AG09319 (cell line): ENCODE measurements at places on chromosomes 1 and 21.
A peak's percentile ranks its signal among the peaks of the same experiment; 100 is the strongest.

DNA sequence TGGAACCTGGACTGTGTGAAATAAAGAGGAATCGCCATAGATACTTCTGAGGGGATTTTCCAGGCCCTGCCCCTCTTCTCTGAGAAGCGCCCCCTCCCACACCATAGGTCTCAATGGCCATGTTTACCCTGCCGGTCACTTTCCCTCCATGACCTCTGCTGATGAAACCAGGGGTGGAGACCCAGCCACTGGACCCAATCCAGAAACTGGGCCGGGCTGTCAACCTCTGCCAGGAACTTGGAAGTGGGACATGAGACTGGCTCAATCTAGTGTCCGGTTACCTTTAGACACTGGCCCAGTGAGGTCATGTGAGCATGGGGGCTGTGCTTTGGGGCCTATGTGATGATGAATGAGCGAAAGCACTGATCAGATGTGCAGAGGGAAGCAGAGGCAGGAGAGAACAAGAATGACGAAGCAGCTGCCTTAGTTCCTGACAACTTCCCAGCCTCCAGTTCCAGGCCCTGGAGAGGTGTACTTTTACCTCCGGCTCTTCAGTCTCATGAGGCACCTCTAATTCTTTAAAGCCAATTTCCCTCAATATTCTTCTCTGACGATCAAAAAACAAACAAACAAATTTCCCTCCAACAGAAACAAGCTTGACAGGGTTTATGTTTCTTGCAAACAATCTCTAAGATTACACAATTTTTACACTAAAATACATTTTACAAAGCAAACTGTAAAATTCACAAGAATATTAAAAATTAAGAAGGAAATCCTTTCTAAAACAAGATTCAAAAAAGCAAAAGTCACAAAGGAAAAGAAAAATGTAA lies 4.9 kb downstream of the ASAP3 start:
- peak; percentile 75 for DNase-seq

- DNase-seq, result no peak
Measured at GRCh38 chr1:208189716-208190115, 54.5 kb downstream of the PLXNA2 start.

DNA sequence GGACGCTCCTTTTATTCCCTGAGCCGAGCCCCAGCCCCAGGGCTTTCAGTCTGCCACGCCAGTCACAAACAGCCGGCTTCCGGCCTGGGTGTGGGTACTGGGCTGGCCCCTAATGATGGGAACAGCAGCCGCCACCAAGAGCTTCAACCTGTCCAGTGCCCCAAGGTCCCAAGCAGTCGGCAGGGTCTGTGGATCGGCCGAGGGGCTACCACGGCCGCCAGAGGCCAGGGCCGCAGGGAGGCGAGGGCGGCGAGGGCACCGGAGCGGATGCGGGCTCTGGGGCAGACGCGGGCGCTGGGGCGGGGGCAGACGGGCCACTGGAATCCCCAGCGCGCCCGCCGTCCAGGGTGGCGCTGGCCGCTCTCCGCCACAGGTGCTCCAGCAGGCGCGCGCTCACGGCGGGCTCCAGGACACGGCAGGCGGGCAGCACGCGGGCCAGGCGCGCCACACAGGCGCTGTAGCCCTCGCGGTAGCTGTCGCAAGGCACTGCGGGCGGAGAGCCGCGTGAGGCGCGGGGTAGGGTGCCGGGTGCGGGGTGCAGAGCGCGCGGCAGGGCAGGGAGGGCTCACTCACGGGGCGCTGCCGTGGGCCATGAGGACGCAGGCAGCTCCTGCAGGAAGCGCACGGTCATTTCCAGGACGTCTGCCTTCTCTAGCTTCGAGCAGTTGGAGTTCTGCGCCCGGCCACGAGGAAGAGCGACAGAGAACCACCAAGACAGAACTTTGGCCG lies 887 bp downstream of the HES2 start:
- no peak for DNase-seq

GRCh38 chr1:43518935-43519686 lies 11.6 kb upstream of the PTPRF start:
- no peak for DNase-seq

GRCh38 chr1:77762072-77762476 lies 2.4 kb upstream of the USP33 start:
- DNase-seq, result no peak

DNA sequence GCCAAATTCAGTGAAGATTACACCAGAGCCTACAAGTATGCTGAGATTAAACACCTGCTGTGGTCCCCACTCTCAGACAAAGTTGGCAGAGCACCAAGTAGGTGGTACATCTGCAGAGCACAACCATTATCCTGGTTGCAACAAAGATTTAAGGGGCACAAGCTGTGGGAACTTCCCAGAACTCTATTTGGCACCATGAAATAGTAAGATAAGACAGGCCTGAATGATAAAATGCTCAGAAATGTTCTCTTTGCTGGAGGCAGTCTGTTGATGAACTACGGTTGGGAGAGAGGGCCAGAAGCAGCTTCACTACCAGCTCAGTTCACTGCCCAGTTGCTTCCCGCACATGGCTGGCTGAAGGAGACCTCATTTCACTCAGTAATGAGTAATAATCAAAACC lies 19.9 kb downstream of the RPL5 start:
- no peak for DNase-seq

DNA sequence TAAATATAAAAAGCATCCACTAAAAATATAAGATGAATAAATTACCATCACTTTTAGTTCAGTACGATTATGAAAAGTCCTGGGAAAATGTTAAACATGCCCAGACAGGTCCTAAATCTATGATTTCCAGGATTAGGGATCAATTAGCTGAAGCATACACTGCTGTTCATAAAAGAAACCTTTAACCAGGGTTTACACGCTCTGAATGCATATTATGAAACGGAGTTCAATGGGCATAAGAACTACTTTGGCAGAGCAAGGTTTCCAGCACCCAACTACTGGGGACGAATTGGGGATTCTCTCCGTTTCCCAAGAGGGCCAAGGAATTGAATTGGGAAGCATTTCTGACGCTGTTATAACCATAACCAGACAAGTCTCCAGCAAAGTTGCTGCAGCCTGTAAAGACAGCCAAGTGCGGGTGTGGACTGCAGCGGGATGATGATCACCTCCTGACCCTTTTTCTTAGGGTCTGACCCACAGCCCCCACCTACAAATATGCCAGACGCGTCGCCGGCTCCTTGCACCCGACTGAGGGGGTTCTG lies 1.6 kb downstream of the SLC30A1 start:
- DNase-seq, result no peak

DNA sequence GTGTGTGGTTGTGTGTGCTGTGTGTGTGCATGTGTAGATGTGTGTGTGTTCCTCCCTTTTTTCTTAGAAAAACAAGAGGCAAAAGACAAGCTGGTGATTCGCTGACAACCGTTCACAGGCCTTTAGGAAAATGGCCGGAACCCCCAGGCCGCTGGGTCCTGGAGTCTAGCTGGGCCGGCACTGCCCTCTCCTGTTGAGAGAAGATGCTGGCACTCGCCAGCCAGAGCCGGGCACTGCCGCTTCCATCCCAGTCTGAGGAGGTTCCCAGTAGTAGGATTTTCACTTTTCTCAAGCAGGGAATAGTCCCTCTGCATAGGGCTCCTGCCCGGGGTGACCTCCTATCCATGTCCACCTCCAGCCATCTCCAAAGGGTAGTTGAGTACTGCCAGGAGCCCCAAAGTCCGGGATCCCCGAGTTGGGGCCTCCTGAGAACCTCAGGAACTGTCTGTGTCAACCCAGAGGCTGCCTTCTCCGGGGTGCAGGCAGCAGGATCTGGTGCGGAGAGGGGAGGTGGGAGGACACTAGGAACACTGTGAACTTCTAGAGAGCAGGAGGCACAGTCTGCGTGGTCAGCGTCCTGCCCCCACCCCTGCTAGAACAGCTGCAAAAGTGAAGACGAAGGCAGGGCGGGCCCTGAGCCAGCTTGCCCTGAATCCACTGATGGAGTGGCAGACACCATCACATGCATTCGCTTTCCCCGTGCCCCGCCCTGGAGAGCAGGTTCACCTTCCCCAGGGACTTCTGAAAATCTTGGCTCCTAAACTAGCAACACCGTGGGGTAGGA lies 44.1 kb upstream of the ARHGEF16 start:
- peak; percentile 19 for DNase-seq

DNA sequence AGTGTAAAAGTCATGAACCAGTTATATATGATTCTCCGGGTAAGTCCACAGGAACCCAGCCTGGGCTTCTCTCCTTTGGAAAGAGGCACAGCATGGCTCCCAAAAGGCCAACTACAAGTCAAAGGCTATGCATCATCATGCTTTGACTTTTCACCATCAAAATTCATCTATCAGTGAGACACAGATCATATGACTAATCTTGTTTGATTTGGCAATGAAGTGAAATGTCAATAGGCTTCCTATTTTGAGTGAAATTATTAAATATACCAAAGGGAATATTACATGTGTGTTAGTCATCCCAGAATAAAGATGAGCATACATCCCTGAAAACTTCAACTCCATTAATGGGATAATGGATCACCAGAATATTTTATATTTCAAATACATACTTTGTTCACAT lies 83.5 kb upstream of the ADGRL2 start:
- DNase-seq, result no peak

GRCh38 chr1:185775501-185775900 lies 41.3 kb downstream of the HMCN1 start:
- DNase-seq, result peak; percentile 39

- DNase-seq, result no peak
Measured at GRCh38 chr1:154735804-154736168, 127.8 kb upstream of the ADAR start.

DNA sequence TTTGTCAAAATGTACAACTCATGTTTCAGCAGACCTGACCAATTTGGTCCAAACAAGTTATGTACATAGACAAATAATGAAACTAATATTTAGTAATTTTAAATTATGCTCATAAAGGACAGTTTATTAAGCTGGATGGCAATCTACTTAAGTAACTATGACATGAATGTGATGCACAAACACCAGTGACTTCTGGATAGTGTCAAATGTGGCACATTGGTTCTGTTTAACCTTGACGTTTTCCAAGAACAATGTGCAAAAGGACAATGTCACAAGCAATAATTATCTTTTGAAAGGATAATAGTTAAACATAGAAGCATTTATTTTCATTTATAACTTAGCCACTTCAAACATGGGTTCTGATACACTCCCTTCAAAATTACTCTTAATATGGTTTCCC lies 80.0 kb downstream of the TRIM33 start:
- DNase-seq, result no peak

GRCh38 chr1:235160383-235160956 lies 580 bp downstream of the RBM34 start:
- peak; percentile 14 for DNase-seq

DNA sequence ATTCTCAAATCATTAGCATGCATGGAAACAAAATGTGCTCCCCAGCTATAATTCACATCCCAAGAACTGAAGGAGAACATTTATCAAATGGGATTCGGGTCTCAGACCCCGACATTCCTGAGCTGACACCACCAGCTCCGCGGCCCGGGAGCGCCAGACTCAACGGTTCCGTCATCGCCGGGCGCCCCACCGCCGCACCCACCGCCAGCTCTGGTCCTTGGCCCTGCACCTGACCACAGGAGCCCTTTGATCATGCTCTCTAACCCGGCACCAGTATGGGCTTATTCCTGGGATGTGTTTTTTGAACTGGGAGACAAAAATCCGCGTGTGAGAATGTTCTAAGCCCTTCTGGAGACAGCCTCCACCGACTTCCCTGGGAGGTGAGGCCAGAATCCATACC lies 43.6 kb downstream of the HLCS start:
- DNase-seq, result no peak

GRCh38 chr1:232038706-232039677 lies 412.4 kb downstream of the DISC1 start:
- DNase-seq, result no peak

DNA sequence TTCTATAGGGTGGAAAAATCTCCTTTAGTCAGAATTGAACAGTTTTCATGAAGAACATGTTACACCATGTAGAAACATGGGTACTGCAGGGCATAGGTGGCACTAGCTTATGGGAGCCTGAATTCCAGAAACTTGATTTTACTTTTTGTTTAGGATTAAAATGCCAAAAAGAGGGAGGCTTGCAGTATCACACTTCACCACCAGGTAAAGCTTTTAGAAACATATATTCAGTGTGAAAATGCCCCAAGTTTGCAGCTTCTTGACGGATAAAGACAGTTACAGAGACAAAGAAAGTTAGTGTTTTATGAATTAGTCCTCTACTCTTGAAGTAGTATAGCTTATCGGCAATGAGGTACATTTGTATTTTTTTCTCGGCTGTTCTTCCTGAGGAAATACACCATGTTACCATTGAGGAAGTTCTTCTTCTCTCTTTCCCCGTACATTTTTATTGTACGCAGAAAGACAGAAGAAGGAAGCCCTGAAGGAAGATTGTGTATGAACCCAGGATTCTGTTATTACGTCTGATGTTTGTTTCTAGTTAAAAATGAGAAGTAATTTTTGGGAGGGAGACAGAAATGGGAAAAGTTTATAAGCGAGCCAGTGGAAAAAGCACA lies 66.1 kb downstream of the PBX1 start:
- no peak for DNase-seq

DNA sequence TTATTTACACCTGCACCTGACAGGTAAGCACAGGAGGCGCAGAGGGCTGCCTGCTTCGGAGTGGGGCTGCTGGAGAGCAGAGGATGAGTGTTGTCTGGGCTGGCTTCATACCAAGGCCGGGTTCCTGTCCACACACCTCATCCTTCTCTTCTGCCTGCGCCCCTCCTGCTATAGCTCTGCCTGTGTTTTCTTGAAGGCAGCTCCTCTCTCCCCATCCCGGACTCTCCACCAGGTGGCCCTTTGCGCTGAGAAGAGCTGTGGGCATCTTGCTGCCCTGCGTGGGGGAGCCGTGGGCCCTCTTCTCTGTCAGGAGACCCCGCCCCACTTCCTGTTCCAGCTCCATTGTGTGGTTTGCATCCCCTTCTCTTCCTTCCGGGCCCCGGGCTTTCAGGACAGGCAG lies 35.0 kb downstream of the ARHGEF10L start:
- DNase-seq, result no peak

GRCh38 chr1:5646486-5647149 lies 345.6 kb downstream of the NPHP4 start:
- no peak for DNase-seq

GRCh38 chr1:181202986-181203555 lies 114.6 kb downstream of the IER5 start:
- no peak for DNase-seq

DNA sequence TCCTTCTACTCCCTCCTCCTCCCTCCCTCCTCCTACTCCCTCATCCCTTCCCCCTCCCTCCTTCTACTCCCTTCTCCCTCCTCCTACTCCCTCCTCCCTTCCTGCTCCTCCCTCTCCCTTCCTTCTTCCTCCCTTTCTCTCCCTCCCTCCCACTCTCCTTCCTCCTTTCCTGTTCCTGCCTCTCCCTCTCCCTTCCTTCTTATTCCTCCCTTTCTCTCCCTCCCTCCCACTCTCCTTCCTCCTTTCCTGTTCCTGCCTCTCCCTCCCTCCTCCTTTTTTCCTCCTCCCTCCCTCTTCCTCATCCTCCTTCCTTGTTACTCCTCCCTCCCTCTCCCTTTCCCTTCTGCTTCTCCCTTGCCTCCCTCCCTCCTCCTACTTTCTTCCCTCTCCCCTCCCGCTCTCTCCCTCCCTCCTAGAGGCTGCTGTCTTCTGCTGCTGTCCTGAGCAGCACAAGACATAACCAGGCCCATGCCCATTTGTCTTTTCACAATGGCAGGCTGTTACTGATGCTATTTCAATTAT lies 41.1 kb downstream of the WNT9A start:
- DNase-seq, result no peak
